ENCODE measurements at places on chromosomes 11 and 22.
A peak's percentile ranks its signal among the peaks of the same experiment; 100 is the strongest.

GRCh38 chr11:76799066-76799804, 16.1 kb downstream of the TSKU start:
- peak; percentile 61 for DNase-seq

DNA sequence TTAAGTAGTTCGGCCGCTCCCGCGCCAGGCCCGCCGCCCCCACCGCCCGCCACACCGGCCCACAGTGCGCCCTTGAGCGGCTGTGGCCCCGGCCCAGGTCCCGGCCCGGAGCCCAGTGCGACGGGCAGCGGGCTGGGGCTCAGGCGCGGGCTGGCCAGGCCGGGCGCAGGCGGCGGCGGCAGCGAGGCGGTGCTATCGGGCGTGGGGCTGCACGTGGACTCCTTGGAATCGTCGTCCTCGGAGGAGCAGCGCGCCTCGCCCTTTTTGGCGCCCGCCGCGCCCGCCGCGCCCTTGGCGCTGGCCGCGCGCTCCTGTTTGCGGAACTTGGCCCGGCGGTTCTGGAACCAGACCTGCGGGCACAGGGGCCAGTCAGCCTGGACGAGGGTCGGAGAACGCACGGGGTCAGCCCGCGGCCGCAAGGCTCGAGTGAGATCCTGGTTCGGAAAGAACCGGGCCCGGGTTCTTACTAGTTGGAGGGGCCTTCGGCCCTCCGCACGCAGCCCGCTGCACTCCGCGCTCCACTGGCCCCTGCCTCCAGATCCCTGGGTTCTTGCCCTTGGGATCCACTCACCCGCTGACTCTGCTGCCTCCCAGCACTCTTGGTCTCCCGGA, 4.0 kb downstream of the PHOX2A start:
- DNase-seq = no peak

- DNase-seq = no peak
Observed at GRCh38 chr11:36974771-36975170, 376.7 kb upstream of the RAG2 start.

- no peak for DNase-seq
Observed at GRCh38 chr11:17077240-17077519, 287 bp downstream of the RPS13 start.

GRCh38 chr11:65182258-65183170, 786 bp downstream of the CAPN1 start:
- no peak for DNase-seq

GRCh38 chr11:9103542-9104276, 12.3 kb upstream of the SCUBE2 start:
- no peak for DNase-seq

GRCh38 chr11:116638463-116638862, 134.3 kb downstream of the BUD13 start:
- DNase-seq = no peak

- no peak for DNase-seq
Observed at GRCh38 chr11:8355416-8355742, 91.7 kb upstream of the LMO1 start.

DNA sequence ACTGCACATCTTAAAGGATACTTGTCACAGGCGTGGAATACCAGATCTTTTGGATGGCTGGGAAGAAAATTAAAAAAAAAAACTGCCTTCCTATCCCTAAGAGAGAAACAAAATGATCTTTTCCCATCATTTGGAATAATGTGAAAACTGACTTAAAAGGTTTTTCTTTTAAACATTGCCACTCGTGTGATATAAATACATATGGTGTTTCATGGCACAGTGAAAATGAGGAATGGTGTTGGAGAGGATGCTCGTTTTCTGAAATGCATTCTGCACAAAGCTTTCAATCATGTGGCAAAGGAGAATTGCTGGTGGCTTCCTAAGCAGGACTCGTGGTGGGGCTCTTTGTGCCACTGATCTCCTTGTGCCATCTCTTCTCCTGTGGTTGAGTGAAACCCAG, 74.9 kb upstream of the LRRC4C start:
- DNase-seq = no peak

- peak; percentile 61 for DNase-seq
Observed at GRCh38 chr11:77411717-77412441, 62.0 kb downstream of the PAK1 start.

- DNase-seq = no peak
Observed at GRCh38 chr11:114059278-114059983, at the start of gene ZBTB16. TSS of gene ZBTB16 (plus strand) at chr11:114059711. CDS start at chr11:114063301, 3,590 bp downstream.

GRCh38 chr22:31933406-31933805, 10.9 kb upstream of the YWHAH start:
- no peak for DNase-seq

DNA sequence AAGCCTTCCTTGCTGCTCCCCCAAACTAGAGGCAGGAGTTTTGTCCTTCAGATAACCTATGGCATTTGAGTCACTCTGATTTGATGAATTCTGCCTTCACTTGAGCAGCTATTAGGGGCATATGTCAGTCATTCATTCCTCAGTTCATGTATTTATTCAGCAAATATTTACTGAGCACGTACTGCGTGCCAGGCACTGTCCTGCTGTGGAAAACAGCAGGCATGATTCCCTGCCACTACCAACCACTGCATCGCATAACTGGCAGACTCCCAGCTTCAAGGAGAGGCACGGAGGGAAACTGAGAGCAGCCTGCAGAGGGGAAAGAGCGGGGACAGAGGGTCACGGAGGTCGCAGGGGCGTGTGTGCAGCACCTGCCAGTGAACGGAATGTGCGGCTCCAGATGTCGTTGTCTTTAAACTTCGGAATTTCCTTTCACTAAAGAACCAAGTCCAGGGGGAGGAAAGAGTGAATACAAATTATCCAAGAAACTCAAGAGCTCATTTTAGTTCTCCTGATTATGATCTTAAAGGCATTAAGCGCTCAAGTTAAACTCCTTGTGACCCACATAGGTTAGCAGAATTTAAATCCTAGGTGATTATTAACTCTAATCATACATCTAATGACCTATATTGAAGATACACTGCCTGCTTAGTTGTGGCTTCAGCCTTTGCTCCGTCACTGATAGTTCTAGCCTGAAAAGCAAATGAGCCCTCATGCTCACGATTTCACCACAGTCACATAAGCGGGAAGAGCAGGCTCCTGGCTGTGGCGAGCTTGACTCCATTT, 12.6 kb downstream of the PPARA start:
- DNase-seq = no peak

DNA sequence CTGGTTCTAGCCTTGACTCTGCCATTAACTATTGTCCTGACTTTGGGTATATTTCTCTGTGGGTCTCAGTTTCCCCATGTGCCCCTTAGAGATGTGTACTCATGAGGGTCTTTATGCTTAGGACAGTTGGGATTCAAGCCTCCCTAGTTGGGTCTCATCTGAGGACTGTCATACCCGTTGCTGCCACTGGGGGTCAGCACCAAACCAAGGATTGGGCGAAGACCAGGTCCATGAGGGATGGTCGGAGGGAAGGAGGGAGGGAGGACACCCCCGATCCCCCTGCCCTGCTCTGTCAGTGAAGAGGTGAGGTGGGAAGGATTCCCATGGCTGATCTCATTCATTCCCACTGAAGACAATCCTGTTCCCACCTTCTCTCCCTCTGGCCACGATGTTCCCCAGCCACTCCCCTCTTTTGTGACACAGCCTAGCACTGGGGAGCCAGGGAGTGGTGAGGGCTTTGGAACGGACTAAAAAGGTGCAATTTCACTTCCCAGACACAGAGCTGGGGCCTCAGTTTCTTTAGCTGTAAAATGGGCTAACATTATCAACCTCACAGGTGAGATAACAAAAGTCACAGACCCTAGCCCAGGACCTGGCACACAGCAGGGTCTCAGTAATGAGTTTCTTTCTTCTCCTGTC, 12.4 kb upstream of the KLHL35 start:
- peak; percentile 53 for DNase-seq

GRCh38 chr11:111612224-111612623, 10.0 kb downstream of the SIK2 start:
- DNase-seq = no peak

DNA sequence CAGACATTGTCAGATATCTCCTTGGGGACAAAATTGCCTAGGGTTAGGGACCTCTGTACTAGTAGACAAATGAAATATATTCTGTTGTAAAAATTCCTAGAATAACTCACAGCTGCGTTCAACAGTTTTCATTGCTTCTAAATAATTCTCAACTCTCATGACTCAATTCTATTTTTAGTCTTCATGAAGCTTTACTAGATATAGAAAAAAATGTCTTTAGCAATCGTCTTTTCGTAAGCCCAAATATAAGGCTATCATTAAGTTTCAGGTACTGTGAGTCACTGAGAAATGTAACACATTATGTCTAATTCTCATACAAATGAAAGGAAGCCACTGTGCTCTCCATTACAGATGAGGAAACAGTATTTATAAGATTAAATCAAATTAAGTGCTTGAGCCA, 6.4 kb downstream of the MMP12 start:
- no peak for DNase-seq

DNA sequence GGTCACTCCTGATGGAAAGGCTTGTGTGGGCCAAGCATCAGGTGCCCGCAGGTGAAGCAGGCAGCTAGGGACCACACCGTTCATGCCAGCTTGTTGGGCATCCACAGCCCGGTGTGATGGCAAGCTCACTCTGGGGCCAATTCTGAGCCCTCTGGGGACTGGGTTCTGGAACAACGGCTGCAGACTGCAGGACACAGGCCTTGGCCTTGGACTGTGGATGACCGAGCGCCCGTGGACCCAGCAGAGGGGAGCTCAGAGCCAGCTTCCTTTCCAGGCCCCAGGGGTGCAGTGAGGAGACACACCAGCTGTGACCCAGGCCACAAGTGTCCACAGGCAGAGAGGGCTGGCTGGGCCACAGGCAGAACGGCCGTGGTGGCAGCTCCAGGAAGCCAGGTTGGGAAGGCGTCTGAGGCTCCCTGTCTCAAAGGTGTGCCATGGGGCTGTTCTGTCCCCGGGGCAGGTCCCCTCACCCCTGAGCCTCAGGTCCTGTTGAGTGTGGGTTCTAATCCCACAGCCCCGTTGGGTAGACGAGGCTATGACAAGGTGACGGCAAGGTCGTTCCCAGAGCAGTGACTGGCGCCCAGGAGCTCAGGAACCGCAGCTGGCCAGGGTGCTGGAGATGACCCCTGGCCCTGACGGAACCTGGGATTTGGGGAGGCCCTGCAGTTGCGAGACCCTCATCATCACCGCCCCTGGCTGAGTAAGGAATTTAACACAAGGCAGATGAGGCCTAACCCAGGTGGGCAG, 1079.4 kb downstream of the BRD1 start:
- no peak for DNase-seq

DNA sequence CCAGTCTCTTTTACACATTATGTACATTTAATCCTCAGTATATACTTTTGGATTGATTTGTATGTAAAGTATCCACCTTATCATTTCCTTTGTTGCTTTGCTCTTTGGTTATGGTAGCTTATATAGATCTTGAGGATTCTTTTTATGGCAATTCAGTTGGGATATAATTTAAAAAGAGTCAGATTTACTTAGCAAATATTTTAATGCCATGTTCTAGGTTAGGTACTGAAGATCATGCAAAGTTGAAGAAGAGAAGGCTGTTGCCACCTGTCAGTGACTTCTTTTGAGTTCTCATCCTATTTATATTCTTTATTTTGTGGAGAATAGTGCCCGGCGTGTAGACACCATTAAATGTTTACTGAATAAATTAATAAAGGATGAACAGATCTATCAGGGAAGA, 279.7 kb downstream of the TMEM135 start:
- DNase-seq = no peak

GRCh38 chr11:92329137-92329536, 104.5 kb downstream of the FAT3 start:
- no peak for DNase-seq

DNA sequence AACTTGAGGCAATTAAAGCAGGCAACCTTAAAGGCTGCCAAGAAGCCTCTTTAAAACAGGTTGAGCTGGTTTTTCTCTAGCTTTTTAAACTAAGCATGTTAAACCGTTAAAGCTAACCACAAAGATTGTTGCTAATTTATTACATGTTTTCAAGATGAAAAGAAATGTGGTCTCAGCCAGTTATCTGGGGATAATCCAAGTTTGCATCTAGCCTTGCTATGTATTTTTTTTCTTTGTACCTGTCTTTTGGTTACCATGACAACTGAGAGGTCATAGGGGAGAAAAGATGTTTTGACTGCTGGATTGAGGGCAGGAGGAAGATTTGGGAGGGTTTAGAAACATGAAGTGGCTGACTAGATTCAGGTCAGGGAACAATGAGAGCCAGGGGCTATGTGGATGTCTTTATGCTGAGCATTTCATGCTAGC, 19.2 kb upstream of the PGM2L1 start:
- no peak for DNase-seq

GRCh38 chr11:107092667-107093066, 74.4 kb upstream of the GUCY1A2 start:
- DNase-seq = no peak

- DNase-seq = no peak
Observed at GRCh38 chr22:31952472-31952871, 8.1 kb downstream of the YWHAH start.

- DNase-seq = no peak
Observed at GRCh38 chr11:33434294-33434693, 177.1 kb downstream of the HIPK3 start.

GRCh38 chr22:19120829-19121630, 1.2 kb downstream of the DGCR2 start:
- DNase-seq = no peak

GRCh38 chr11:2932850-2933251, 3.6 kb upstream of the PHLDA2 start:
- DNase-seq = no peak

DNA sequence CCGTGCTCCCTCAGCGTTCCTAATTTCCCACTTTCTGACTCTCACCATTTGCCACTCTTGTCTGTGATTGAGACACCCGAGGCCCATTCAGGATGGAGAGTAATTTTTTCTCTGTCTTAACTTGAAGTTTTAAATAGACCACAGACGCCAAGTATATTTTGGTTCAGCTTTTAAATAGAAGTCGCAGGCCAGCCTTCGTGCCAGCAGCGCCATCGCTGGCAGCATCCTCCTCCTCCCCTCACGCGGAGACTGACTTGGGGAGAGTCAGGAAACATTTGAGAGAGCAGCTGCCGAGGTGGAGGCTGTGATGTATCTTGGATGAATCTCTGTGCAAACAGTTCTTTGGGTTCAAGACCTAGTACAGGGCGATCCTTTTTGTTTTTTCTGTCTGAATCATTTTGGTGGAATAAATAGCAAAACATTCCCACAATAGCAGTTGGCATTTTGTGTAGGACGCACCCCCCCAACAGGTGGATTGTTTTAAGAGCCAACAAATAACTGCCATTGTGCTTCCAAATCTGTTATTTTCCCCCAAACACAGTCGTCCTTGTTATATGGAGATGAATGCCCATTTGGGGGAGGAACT, 889 bp upstream of the DMC1 start:
- DNase-seq = peak; percentile 13

- DNase-seq = no peak
Observed at GRCh38 chr11:58330861-58331260, 28.0 kb downstream of the OR5B17 start.

GRCh38 chr11:46006418-46007070, 84.1 kb downstream of the LARGE2 start:
- DNase-seq = no peak

DNA sequence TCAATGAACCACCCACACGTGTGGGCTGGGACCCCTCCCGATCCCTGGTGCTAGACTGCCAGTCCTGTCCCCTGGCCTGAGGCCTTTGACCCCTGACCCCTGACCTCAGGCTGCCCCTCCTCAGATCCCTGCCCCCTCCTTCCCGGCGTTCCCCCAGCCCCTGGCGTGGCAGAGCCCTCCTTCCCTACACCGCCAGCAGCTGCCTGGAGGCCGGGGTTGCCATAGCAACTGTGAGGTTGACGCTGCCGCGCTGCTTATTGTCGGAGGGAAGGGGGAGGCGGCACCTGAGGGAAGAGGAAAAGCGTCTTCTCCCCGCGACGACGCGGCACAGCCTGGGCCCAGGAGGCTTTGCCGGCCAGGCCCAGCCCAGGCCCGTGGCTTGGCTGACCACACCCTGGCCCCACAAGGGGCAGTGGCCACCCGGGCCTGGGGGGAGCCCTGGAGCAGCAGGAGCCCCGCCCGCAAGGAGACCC, 32.6 kb downstream of the SHANK3 start:
- no peak for DNase-seq

All from central memory CD8-positive, alpha-beta T cell (primary cell).